Activated CD4-positive, alpha-beta T cell treated with anti-CD3 and anti-CD28 coated beads, Interleukin-2, Interleukin-4, amounts not matched to agents 100 ng/mL and 50 ng/mL, durations not matched to agents 16 hours and 8 hours (primary cell): ENCODE measurements at places on chromosomes 13 and 19.

DNA sequence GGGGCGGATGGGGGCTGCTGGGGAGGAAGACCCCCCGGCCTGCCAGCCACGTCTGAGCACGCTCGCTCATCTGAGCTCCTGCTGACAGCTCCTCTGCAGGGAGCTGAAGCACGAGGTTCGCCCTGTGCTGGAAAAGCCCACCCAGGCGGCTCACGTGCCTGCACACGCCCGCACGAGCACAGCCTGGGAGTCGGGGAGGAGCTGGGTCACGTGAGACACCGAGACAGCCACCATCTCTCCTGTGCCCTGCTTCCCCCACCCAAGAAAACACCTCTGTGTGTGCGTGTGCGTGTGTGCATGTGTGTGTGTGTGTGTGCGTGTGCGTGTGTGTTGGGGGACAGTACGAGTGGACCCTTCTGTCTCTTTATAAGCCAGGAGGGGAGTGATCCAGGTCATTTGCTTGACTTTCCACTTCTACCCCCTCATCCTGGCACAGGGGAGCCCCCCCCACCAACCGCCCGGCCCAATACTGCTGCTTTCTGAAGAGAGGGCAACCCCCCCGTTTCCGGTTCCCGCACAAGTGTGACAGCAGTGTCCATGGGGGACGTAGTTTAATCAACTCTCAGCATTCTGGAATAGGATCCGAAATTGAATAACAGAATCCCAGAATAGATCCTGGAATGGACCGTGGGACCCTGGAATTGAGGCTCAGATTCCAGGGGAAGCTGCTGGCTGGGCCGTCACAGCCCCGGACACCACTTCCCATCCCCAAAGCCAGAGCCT is 42.5 kb downstream of the CELF5 start:
- no peak for DNase-seq

- DNase-seq, result no peak
These were observed 129.8 kb downstream of the URI1 start for GRCh38 chr19:30071871-30072270.

- DNase-seq, result no peak
These were observed 25.8 kb upstream of the TMEM255B start for GRCh38 chr13:113732961-113733950.

DNA sequence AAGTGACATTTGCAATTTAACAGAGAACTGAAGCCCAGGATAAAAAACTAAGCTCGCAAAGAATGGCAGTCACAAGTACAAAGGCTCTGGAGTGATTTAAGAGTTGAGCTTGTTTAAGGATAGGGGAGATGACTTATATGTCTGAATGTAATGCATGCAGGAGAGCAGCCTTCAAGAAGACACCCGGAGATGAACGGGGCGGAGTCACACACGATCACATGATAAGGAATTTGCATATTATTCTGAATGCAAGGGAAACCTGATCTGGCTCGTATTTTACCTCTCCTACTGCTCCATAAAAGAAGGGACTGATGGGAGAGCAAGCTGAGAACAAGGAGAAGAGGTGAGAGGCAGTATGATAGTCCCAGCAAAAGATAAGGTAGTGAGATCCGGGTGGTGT is 12.9 kb downstream of the TBC1D4 start:
- DNase-seq, result no peak

DNA sequence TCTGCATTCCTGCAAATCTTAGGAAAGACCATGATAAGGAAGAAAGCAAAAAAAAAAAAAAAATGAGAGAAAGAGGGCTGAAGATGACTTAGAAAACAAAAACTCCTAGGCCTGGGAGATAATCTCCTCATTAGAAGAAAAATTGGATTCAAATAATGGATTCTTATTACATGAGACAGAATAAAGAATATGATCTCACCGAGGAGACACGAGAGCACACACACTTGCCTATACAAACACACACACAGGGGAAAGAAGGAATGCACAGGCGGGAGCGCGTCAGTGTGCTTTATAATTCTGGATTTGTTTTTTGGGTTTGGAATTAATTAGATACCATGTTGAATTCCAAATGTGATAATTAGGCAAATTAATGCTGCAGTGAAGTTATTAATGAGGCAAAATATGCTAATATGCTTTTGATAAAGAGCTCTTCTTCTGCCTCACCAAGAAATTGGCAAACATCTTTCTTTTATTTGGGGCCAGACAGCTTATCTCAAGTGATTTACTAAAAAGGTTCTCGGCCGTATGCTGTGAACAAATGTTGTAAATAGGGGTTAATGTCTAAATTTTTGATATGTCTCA is 36.1 kb upstream of the PCDH8 start:
- no peak for DNase-seq
